Ovary (tissue), 10 donors: ENCODE measurements at places on chromosomes 5 and 9.

GRCh38 chr5:149387982-149388381 lies 8.9 kb upstream of the IL17B start:
- peak; percentile 73 for DNase-seq
- no peak overlapping the region for H3K4me3 ChIP-seq
- H3K36me3 ChIP-seq = no peaks in the 10 kb centered on the region
- peaks cover 32% of the 10 kb centered on the region for H3K4me1 ChIP-seq

- DNase-seq = no peak
- peaks cover 4% of the 10 kb centered on the region for H3K4me1 ChIP-seq
- H3K27me3 ChIP-seq = no peaks in the 10 kb centered on the region
- no peak overlapping the region for H3K4me3 ChIP-seq
- no peaks in the 10 kb centered on the region for H3K36me3 ChIP-seq
- H3K27ac ChIP-seq = no peak overlapping the region
Observed at GRCh38 chr9:130028493-130029222, 14.3 kb downstream of the FNBP1 start.

DNA sequence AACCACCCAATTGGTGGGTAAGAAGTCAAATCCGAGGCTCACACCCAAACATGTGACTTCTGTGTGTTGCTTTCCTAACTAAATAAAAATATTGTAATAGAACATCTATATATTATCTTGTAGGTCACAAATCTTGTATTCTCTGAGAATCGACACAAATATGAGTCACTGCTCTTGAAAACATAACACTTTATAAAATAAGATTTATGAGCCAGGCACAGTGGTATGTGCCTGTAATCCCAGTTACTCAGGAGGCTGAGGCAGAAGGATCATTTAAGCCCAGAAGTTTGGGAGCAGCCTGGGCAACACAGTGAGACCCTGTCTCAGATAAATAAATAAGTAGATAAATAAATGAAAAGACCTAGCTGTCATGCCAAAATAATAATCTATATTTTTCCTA lies 624.1 kb downstream of the ANXA1 start:
- H3K4me3 ChIP-seq = no peak overlapping the region
- DNase-seq = no peak
- no peaks in the 10 kb centered on the region for H3K36me3 ChIP-seq
- H3K4me1 ChIP-seq = no peaks in the 10 kb centered on the region

DNA sequence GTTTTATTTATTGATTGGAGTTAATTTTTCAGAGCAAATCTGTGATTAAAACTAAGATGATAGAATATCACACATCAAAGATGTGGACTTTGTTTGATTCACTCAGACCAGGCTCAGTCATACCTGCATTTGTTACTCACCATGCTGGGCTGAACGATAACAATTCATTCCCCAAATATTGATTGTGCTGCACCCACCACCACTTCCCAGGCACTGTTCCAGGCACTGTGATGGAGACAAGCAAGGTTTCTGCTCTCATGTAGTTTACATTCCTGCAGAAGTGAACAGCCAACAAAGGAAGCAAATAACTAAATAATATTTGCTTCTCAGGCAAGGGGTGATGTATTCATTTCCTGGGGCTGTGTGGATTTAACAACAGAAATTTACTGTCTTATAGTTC lies 428.3 kb downstream of the DNAH5 start:
- no peak overlapping the region for H3K4me3 ChIP-seq
- H3K36me3 ChIP-seq = no peaks in the 10 kb centered on the region
- no peak overlapping the region for H3K27ac ChIP-seq

DNA sequence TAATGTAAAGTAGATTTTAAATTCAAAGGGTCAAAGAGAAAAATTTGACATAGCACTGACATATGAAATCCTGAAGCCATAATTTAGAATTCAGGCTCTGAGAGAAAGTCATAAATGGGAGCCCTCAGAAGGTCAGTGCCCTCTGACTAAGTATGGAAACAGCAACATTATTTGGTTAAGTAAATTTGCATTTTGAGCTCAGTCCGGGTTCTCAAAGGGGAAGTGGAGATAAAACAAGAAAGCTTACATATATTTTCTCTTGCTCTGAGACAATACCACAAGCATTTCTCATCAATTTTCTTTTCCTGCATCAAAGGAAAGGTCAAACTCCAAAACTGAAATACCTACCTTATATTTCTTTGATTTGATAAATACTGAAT lies 348.0 kb downstream of the SEMA5A start:
- no peak overlapping the region for H3K27ac ChIP-seq
- H3K36me3 ChIP-seq = no peaks in the 10 kb centered on the region
- H3K27me3 ChIP-seq = no peaks in the 10 kb centered on the region

- no peaks in the 10 kb centered on the region for H3K27me3 ChIP-seq
- no peaks in the 10 kb centered on the region for H3K36me3 ChIP-seq
- no peak for DNase-seq
- no peak overlapping the region for H3K27ac ChIP-seq
Observed at GRCh38 chr5:21391506-21391905, 1403.5 kb upstream of the CDH18 start.

GRCh38 chr9:1880038-1880565 lies 135.0 kb upstream of the SMARCA2 start:
- H3K4me3 ChIP-seq = no peak overlapping the region
- no peaks in the 10 kb centered on the region for H3K36me3 ChIP-seq
- no peak overlapping the region for H3K27ac ChIP-seq
- DNase-seq = no peak
- H3K27me3 ChIP-seq = no peaks in the 10 kb centered on the region

DNA sequence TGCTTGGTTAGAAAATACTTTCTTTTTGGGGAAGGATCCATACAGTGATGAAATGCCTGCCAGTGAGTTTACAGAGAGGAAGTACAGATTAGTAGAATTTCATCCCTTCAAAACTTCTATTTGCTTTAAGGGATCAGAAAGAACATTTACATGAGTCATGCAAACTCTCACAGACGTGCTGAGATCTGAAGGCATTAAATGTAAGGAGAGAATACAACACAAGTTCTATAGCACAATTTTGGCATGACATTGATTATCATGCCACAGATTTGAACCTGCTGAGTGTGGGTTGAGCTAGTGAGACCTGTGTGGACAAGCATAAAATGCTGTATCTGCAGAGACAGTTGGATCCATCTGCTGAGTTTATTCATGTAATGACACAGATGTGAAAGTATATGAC lies 613.6 kb upstream of the SEMA6A start:
- H3K4me1 ChIP-seq = no peaks in the 10 kb centered on the region
- H3K27me3 ChIP-seq = no peaks in the 10 kb centered on the region
- no peak overlapping the region for H3K27ac ChIP-seq
- no peak for DNase-seq
- no peak overlapping the region for H3K4me3 ChIP-seq

GRCh38 chr9:100911273-100911672 lies 117.3 kb upstream of the PLPPR1 start:
- no peak overlapping the region for H3K27ac ChIP-seq
- H3K36me3 ChIP-seq = no peaks in the 10 kb centered on the region
- no peak overlapping the region for H3K4me3 ChIP-seq
- no peak for DNase-seq

DNA sequence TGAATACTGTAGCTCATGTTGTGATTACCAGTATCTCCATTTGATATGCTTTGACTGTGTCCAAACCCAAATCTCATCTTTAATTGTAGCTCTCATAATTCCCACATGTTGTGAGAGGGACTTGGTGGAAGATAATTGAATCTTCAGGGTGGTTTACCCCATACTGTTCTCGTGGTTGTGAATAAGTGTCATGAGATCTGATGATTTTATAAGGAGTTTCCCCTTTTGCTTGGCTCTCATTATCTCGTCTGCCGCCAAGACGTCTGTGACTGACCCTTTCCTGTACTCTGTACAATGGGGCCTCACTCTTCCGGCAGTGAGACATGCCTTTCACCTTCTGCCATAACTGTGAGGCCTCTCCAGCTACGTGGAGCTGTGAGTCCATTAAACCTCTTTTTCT lies 59.3 kb downstream of the TRIO start:
- H3K36me3 ChIP-seq = no peaks in the 10 kb centered on the region
- peaks cover 21% of the 10 kb centered on the region for H3K4me1 ChIP-seq
- H3K27ac ChIP-seq = no peak overlapping the region
- H3K4me3 ChIP-seq = no peak overlapping the region

- H3K4me3 ChIP-seq = no peak overlapping the region
- no peaks in the 10 kb centered on the region for H3K27me3 ChIP-seq
- no peaks in the 10 kb centered on the region for H3K36me3 ChIP-seq
- no peak overlapping the region for H3K27ac ChIP-seq
- H3K4me1 ChIP-seq = no peaks in the 10 kb centered on the region
Observed at GRCh38 chr9:77399964-77400363, 222.6 kb downstream of the VPS13A start.

DNA sequence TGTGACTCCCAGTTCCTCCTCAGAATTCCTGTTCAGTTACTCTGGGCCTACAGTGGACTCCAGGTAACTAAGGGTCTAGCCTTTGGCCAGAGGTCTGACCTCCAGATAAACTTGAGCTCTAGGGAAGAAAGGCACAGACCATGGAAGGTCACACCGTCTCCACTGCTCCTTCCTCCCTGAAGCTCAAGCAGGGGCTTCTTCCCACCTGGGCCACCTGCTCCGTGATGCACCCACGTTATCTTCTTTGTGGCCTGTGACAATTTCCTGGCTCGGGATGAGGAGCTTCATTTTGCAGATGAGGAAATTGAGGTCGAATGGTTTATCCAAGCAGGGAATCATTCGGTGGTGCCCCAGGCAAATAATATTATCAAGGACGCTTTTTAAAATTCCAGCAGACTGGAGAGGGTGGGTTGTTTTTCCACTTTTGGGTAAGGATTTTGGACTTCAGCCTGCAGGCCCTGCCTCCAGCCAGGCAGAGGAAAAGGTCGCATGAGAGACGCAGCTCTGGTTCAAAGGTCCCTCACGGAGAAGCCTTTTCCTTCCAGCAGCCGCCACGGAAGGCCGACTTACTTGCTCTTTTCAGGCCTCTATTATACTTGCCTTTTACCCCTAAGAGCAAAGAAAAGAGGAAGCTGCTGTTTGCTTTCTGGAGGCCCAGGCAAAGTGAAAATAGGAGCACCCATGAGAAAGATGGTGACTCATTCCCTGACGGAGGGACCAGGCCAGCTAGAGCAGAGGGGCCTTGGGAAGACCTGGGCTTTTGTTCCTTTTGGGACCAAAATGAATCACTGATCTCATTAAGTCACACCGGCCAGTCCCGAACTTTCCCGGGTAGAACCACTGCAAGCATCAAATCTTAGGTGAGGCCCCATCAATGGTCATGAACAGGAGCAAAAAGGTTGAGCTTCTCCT lies 22.8 kb upstream of the DUSP1 start:
- DNase-seq = no peak
- H3K27me3 ChIP-seq = no peaks in the 10 kb centered on the region
- peak overlapping the region; percentile 77 for H3K27ac ChIP-seq
- H3K4me1 ChIP-seq = peaks cover 23% of the 10 kb centered on the region
- H3K4me3 ChIP-seq = no peak overlapping the region

GRCh38 chr5:140633501-140633900 lies 526 bp upstream of the CD14 start:
- no peak overlapping the region for H3K4me3 ChIP-seq
- no peaks in the 10 kb centered on the region for H3K27me3 ChIP-seq
- H3K27ac ChIP-seq = no peak overlapping the region
- peaks cover 2% of the 10 kb centered on the region for H3K4me1 ChIP-seq

- H3K4me3 ChIP-seq = no peak overlapping the region
- no peaks in the 10 kb centered on the region for H3K36me3 ChIP-seq
- no peaks in the 10 kb centered on the region for H3K27me3 ChIP-seq
- DNase-seq = no peak
Observed at GRCh38 chr9:20980832-20981455, 50.5 kb downstream of the HACD4 start.

DNA sequence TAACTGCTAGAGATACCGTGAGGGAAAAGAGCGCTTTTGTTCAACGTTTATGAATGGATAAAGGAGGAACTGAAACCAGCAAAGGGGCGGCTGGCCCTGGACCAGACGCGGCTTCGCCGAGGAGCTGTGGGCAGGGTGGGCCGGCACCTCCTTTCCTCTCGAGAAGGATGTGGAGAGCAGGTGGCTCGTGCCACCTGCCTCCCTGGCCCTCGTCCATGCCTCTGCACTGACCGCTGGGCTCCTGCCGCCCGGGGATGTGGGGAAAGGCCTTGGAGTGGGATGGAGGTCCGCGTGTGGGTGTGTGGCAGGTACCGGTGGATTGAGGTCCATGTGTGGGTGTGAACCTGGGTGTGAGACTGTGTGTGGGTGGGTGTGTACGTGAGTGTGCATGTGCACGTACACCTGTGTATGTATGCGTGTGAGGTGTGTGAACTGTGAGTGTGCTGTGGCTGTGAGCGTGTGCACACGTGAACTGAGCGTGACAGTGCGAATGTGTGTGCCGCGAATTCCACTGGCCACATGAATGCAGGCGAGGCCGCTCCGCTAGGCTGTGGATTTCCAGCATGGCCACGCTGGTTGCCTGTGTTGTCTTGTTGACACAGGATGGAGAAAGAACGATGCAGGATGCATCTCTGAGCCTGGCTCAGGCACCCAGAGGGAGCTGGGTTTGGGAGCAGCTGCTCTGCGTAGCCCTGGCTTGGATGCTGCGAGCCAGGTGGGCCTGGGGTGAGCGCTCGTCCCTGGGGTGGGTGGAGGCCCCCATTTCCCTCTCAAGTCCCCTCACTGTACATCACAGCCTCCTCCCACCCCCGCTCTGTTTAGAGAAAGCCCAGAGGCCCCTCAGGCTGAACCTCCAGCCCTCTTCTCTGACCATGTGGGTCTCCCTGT lies 4.4 kb upstream of the CEP72 start:
- DNase-seq = no peak
- no peaks in the 10 kb centered on the region for H3K27me3 ChIP-seq
- no peaks in the 10 kb centered on the region for H3K36me3 ChIP-seq
- H3K4me1 ChIP-seq = peaks cover 3% of the 10 kb centered on the region
- no peak overlapping the region for H3K4me3 ChIP-seq

- H3K36me3 ChIP-seq = no peaks in the 10 kb centered on the region
- DNase-seq = no peak
- no peak overlapping the region for H3K4me3 ChIP-seq
Observed at GRCh38 chr5:458547-459353, 15.8 kb downstream of the EXOC3 start.

- no peaks in the 10 kb centered on the region for H3K27me3 ChIP-seq
- no peak overlapping the region for H3K4me3 ChIP-seq
- no peak for DNase-seq
- H3K36me3 ChIP-seq = no peaks in the 10 kb centered on the region
- H3K27ac ChIP-seq = no peak overlapping the region
Observed at GRCh38 chr9:36763778-36764177, 191.1 kb downstream of the MELK start.

GRCh38 chr5:52468976-52469375 lies 318.7 kb upstream of the ITGA1 start:
- H3K27me3 ChIP-seq = no peaks in the 10 kb centered on the region
- H3K36me3 ChIP-seq = no peaks in the 10 kb centered on the region
- no peak for DNase-seq
- H3K4me1 ChIP-seq = no peaks in the 10 kb centered on the region

GRCh38 chr5:139726248-139726647 lies 69.4 kb upstream of the PSD2 start:
- no peaks in the 10 kb centered on the region for H3K27me3 ChIP-seq
- no peak overlapping the region for H3K4me3 ChIP-seq
- H3K4me1 ChIP-seq = peaks cover 2% of the 10 kb centered on the region

GRCh38 chr9:121808781-121809180 lies 157.3 kb downstream of the DAB2IP start:
- no peak for DNase-seq
- H3K4me1 ChIP-seq = peaks cover 2% of the 10 kb centered on the region
- H3K27ac ChIP-seq = no peak overlapping the region
- no peaks in the 10 kb centered on the region for H3K36me3 ChIP-seq

- no peak overlapping the region for H3K27ac ChIP-seq
- peaks cover 2% of the 10 kb centered on the region for H3K4me1 ChIP-seq
- no peak overlapping the region for H3K4me3 ChIP-seq
- DNase-seq = no peak
- H3K36me3 ChIP-seq = no peaks in the 10 kb centered on the region
- no peaks in the 10 kb centered on the region for H3K27me3 ChIP-seq
Observed at GRCh38 chr5:147461915-147462314, 48.0 kb downstream of the DPYSL3 start.
